NCI-H1105 treated with DMSO at 0.1 percent for 48 hours (cell line): ENCODE measurements at places on chromosomes 3 and 15.

DNA sequence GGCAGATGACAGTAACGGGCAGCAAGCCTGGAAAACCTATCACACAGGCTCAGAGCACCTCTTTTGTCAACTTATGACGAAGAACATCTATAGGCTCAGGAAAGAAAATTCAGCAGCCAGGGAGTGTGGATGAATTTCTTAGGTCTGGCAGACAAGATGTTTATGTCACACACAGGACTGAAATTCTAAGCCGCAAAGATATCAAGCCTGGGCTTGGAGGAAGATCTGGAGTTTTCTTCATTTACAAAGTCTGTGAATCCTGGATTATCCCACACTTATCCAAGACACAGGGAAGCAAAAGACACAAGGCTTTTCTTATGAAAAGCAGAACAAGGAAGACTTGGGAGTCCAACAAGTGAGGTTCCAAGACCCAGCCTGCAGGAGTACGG lies 23.4 kb upstream of the CHCHD6 start:
- no peak for DNase-seq

- DNase-seq = no peak
Measured at GRCh38 chr15:98889930-98890695, 117.5 kb downstream of the PGPEP1L start.

- DNase-seq = no peak
Measured at GRCh38 chr3:193897731-193898180, 238.2 kb upstream of the HES1 start.

- no peak for DNase-seq
Measured at GRCh38 chr3:150936693-150937092, 31.5 kb upstream of the MINDY4B start.

- DNase-seq = no peak
Measured at GRCh38 chr15:60898896-60899295, 330.2 kb downstream of the RORA start.

DNA sequence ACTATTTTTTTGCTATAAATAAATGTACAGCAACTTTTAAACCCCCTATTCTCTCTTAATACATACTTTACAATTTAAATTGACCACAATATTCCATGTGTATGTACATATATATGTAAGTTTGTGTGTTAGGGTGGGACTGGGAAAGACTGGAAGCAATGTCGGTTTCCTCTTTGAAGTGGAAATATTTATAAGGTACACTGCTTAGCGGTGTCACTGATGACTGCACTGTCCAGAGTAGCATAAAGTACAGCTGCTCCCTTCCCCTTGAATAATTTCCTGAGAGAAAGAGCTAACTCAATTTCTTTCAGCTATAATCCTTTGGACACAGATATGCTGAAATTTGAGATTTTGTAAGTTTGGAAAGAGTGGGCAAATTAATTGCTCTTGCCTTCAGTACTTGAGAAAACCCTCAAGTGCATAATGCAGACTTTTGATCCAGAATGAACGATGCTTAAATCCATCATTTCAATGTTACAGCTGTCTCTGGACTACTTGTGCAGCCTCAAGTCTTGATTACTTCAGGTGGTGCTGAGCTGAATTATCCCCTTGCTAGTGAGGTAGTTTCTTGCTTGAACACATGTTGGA lies 267.0 kb upstream of the CFAP20DC start:
- DNase-seq = peak; percentile 11

- DNase-seq = no peak
Measured at GRCh38 chr3:81713031-81713430, 48.4 kb downstream of the GBE1 start.

DNA sequence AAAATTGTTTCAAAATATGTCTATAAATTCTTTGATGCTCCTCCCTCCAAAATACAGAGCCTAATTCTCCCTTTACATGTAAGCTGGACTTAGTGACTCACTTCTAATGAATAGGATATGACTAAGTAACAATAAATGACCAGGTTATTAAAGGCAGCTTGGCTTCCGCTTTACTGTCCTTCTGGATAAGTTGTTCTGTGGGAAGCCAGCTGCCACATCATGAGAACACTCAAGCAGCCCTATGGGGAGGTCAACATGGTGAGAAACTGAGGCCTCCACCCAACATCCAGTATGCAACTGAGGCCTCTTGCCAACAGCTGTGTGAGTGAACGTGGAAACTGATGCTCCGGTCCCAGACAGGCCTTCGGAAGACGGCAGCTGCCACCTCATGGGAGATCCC lies 247.3 kb upstream of the CHRM5 start:
- DNase-seq = no peak

- peak; percentile 73 for DNase-seq
Measured at GRCh38 chr15:72722071-72722696, 36.2 kb downstream of the BBS4 start.
